D341Med (cell line): ENCODE measurements at places on chromosomes 6 and 20.
A peak's percentile ranks its signal among the peaks of the same experiment; 100 is the strongest.

DNA sequence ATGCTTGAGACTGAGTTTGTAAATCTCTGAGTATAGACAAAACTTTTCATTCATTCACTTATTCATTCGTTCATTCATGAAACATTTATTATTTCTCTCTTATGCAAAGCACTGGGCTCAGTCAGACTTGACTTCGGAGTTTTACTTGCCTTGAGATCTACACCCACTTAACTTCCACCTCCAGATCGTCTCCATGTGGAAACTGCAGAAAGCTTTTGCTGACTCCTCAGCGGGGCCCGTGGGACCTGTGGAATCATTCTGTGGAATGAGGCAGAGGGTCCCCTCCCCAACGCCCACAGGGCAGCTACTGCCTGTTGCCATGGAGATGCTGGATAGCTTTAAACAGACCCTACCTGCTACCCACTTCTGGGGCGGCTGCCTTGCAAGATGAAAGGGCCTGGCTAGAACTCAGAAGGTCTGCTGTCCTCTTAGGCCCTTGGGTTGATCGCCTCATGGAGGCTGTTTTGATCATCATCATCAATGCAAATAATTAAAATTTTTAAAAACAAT is 66.4 kb upstream of the KCNG1 start:
- DNase-seq: no peak

DNA sequence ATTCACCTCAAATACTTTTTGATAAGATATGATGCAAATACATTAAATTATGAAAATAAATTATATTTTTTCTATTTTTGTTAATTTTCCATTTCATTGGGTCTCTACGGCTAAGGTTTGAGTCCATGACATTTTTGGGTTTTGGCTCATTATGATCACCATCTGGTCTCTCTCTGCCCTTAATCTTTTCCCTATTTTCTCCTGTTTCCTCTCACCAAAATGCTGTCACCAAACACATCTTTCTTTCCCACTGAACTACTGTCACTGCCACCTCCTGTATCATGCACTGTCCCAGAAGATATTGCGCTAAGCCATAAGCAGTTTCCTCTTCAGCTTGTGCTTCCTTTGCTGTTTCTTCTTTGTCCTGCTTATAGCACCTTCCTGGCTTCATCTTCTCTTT is 42.0 kb upstream of the OGFRL1 start:
- no peak for DNase-seq

GRCh38 chr6:72553531-72554511 is 68.0 kb upstream of the KCNQ5 start:
- DNase-seq: no peak

GRCh38 chr6:38504996-38505395 is 134.7 kb downstream of the BTBD9 start:
- no peak for DNase-seq

DNA sequence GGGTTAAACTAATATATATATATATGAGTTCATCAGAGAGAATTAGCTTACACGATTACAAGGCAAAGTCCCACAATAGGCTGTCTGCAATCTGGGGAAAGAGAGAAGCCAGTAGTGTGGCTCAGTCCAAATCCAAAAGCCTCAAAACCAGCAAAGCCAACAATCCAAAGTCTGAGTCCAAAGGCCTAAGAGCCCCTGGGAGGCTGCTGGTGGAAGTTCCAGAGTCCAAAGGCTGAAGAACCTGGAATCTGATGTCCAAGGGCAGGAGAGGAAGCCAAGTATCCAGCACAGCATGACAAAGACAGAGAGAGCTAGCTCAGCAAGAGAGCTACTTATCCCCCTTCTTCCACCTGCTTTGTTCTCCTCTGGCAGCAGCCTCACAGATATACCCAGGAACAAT is 274.7 kb upstream of the ID4 start:
- no peak for DNase-seq

DNA sequence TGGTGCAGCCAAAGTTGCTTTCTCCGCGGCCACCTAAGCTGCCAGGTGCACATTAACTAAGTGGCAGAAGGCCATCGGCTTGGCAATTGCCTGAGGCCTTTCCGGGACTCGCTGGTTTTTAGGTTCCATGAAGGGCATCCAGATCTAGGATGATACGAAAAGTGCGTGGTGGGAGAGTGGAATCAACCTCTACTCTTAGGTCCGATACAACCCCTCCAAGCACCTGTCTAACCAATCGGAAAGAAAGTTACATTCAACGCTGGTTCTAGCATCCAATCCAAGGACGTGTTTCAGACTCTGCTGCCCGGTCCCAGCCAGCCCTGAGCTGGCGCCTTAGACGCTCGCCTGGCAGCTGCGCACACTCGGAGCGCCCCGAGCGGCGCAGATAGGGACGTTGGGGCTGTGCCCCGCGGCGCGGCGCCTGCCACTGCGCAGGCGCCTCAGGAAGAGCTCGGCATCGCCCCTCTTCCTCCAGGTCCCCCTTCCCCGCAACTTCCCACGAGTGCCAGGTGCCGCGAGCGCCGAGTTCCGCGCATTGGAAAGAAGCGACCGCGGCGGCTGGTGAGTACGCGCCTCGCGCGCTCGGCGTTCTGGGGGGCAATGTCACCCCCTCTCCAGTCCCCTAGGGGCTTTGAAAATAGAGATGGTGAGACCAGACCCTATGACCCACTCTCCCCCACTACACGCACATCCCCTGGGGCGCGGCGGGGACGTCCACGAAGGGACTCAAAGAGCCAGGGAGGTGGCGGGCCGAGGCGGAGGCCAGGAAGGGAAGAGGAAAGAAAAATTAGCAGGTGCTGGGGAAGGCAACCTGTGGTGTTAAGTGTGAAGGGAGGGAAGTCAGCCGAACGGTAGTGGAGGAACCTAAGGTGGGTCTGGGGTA is at the start of gene ENPP4:
TSS of gene ENPP4 (plus strand) at position 361 of the 883 bp plus-strand sequence. CDS start 9,595 bp downstream, outside the sequence.
- DNase-seq: peak; percentile 100

- DNase-seq: no peak
These were observed 365.8 kb downstream of the SAMD5 start for GRCh38 chr6:147874322-147874721.

DNA sequence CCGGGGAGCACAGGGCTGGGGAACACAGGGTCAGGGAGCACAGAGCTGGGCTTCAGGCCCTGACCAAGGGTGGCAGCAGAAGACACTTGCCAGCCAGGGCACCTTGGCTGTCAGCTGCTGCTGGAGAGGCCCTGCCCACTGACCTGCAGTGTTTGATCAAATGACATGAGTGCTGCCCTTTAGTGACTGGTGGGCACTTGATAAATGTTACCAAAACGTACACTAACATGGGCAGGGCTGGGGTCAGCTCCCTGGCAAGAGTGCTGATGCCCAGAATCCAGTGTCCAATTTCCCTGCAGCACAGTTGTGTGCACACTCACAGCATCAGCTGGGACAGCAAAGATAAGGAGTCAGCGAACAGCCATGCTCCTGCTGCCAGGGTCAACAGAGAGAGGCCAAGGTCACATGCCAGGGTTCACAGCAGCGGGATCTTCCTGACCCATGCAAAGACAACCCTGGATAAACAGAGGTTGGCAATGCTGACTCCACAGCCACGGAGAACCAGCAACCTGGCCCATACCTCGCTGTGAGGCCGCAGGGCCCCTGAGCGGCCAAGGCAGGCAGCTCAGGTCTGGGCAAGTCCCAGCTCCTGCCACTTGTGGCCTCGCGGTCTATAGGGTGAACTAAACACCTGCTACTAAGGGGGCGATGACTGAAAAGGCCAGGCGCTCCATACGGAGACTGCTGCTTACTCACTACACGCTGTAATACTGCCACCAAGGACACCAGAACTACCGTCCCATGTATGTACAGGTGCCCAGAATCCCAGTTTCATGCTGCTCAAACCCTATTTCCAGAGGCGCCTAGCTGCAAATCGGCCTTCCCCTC is 46.3 kb downstream of the NINL start:
- DNase-seq: no peak

- peak; percentile 51 for DNase-seq
These were observed 18.7 kb downstream of the BTN3A1 start for GRCh38 chr6:26420688-26421171.

DNA sequence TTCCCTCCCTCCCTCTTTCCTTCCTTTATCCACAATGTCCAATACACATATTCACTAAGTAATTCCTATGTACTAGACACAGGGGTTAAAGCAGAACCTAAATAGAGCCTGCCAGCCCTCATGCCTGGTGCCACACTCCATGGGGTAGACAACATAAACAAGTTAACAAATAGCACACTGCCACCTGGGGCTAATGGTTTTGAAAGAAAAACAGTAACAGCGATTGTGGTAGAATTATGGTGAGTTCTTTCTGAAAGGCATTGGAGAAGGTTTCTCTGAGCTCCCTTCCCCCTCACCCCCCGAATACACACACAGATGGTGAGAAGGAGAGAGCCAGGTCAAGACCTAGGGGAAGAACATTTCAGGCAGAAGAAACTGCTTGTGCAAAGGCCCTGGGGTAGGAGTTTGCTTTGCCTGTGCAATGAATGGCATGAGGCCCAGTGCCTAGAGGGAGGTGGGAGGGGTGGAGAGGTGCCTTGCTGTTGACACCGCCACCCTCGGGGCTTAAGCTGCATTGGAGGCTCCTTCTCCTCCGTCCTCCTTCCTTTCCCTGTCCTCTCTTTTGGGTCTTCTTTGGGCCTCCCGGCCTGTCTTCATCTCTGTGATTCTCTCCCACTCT is 502.4 kb upstream of the SULF2 start:
- no peak for DNase-seq

DNA sequence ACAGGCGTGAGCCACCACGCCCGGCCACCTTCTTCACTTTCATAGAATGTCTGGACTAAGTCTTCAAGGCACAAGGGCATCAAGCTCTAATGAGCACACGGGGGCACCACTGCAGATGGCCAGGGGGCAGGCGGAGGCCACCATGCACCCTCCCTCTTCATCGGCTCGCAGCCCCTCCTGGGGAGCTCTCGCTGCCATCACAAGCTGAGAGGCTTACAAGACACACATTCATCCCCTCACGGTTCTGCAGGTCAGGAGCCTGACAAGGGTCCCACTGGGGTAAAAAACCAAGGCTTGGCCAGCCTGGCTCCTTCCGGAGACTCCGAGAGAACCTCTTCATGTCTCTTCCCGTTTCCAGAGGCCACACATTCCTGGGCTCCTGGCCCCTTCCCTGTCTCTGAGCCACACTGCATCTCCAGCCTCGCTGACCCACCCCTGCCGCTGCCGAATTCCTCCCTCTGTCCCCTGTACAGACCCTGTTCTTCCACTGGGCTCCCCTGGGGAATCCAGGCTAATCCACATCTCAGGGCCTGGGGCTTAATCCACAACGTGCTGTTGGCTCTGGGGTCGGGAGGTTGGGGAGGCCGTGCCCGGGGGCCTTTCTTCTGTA is 19.8 kb downstream of the DLL1 start:
- DNase-seq: no peak

GRCh38 chr6:169269180-169270076 is 15.8 kb upstream of the THBS2 start:
- no peak for DNase-seq

DNA sequence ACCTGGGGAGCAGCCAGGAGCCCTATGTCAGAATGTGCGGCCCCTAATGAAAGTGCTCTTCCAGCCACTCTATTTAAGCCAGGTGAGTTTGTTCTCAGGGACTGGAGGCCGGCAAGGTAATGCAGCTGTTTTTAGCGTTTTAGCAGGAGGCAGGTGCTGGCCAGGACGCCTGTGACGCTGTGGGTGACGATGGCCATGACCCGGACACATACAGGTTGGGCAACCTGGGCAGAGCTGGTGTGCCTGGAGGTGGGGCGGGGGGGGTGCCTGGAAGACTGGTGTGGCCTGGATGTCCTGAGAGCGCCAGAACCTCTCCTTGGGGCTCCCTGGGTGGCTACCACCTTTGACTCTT is 51.7 kb downstream of the RBM38 start:
- DNase-seq: no peak

DNA sequence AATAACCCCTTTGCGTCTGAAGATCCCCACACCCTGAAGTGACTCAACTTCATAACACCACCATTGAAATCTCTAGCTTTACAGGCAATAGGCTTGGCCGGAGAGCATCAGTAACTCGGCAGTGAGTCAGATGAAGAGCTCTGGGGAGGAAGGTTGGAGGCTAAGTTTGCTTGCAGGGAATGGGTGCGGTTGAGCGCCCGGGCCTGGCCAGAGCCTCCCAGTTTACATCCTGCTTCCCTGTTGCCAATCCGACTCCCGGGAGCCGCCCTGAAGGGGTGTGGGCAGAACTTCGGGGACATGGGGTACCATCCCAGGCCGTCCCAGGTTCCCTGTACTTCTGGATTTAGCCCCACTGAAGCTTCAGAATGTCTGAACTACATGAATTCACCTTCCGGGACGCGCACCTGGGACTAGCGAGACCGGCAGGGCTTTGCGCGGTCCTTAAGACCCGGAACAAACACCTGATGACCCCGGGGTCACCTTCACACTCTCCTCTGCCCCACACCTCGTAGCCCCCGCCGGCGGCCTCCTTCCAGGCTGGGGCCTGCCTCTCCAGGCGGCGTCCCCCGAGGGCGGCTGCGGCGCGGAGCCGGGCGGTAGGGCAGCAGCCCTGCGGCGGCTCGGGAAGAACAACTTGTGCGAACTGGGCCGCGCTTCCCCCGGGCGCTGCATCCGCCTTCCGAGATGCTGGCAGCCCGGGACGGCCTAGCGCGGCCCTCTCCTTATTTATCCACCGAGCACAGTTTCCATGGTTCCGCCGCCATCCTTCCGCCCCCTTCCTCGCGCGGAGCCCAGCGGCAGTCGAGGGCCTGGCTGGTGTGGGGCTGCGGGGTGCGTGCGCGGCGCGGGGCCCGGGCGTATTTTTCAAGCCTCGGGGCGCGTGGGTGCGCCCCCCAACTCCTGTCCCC is 56.6 kb upstream of the RREB1 start:
- no peak for DNase-seq

- no peak for DNase-seq
These were observed 23.1 kb downstream of the LBP start for GRCh38 chr20:38369389-38369788.

- DNase-seq: no peak
These were observed 42.2 kb upstream of the STXBP5 start for GRCh38 chr6:147161974-147162495.
